ENCODE measurements at places on chromosomes 4 and X.

- no peak for DNase-seq
Observed at GRCh38 chr4:139297001-139297410, 4.3 kb upstream of the NAA15 start.

DNA sequence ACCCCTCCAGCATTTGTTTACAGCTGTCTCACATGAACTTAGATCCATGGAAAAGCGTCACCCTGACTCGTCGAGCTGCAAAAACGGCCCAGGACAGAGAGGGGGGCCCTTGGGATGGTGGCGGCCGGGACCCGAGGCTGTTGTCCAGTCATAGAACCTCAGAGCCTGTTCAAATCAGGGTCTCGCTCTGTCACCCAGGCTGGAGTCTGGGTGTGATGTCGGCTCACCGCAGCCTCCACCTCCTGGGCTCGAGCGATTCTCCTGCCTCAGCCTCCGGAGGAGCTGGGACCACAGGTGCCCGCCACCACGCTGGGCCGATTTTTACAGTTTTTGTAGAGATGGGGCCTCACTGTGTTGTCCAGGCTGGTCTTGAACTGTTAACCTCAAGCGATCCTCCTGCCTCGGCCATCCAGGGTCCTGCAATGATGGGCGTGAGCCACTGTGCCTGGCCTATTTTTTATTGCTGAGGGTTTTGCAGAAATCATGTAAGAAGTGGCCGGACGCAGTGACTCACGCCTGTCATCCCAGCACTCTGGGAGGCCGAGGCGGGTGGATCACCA is 42.6 kb upstream of the PPP2R3B start:
- DNase-seq = no peak

GRCh38 chrX:57380026-57380796 is 93.7 kb downstream of the FAAH2 start:
- no peak for DNase-seq

GRCh38 chr4:43682551-43682950 is 766.1 kb downstream of the KCTD8 start:
- no peak for DNase-seq

DNA sequence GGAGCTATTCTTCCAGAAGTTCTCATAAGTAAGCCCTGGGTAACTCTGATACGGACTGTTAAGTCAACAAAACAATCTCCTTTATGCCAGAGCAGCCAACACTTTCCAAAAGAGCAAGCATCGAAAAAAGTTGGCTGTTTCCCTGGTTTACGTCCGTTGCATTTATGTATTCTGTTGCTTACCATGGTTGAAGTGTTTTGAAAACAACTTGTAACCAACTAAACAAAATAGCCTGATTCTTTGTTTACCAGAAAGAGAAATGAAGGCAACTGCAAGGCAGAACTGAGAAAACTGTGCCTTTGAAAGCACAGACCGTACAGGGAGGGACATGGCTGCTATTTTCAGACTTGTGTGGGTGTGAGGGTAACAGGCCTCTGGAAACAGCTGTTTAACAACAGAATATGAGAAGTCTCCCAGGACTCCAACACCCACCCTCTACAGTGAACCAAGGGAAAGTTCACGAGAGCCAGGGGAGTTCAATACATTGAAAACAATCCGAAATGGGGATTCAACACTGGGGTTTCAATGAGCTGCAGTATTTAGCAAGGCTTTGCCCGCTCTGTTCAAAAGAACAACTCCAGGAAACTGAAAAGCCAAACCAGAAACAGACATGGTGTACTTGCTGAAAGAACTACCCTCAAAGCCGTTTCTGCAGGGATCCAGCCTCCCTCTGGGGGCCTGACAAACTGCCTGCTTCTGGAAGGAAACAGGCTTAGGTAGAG is 95.8 kb upstream of the EGFL6 start:
- DNase-seq = no peak

DNA sequence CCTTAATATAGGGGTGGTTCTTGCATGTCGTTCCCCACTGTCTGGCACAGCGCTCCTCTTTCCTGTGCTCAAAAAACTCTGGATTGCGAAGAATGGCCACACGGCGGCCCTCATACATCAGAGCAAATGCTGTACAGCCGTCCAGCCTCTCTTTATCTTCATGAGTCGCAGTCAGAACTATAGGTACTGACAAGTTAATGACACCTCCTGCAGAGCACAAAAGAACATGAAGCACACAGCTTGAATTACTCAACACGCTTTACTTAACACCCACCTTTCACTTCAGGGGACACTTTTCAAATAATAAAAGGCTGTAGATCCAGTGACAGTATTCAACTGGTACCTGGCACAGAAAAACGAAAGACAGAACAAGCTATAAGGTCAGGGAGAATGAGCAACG is 65.3 kb downstream of the PAPSS1 start:
- no peak for DNase-seq

DNA sequence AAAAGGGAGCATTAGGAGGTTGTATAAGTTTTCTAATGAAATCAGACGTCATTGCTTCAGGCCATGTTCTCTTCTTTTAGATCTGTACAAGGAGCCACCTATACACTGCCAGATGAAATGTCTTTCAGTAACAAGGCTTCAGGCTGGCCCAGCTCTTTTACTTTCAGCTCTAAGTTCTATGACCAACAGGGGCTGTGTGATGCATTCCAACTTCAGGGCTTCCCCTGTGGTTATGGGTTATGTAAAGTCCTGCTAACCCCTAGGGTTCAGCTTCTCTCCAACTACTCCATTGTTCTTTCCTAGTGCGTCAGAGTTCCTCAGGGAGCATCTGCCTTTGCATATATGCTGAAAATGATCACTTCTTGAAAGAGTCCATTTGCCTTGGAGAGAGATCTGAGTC is 79.4 kb upstream of the TTC29 start:
- no peak for DNase-seq

- DNase-seq = no peak
Observed at GRCh38 chr4:124329134-124329533, 383.4 kb downstream of the ANKRD50 start.
